ENCODE measurements at places on chromosomes 1 and 21. TPM values are rescaled to one million over a fixed set of nuclear protein-coding genes. Genes with fewer than 3 reads are reported as not detected.

GRCh38 chr1:6148497-6149241, 31.5 kb downstream of the CHD5 start:
- H3K27ac ChIP-seq, result no peak overlapping the region
- no peak for DNase-seq
- H3K4me3 ChIP-seq, result peak overlapping the region; percentile 23
- no peaks in the 10 kb centered on the region for H3K36me3 ChIP-seq
- peaks cover 43% of the 10 kb centered on the region for H3K27me3 ChIP-seq

GRCh38 chr1:77064246-77064645, 155.0 kb downstream of the PIGK start:
- H3K4me3 ChIP-seq, result no peak overlapping the region
- no peaks in the 10 kb centered on the region for H3K27me3 ChIP-seq
- no peaks in the 10 kb centered on the region for H3K36me3 ChIP-seq
- H3K27ac ChIP-seq, result no peak overlapping the region

Gene SEC16B
- total RNA-seq, result 1.8 TPM

DNA sequence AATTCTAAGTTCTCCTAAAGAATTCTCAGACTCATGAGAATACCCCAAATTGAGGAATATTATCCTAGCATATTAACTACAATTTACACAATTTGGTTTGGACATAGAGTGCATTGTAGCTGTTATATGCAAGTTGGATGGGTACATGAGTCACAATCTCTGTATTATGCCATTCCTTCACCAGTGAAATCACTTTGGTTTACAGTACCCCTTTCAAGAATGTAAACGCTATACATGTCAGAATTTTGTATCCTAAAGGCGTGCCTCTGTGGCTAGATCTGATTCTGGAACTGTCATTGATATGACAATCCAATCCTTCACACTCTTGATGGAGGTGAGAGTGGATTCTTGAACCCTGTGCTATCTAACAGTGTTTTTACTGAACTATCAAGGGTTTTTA, 6.7 kb upstream of the IL10RB start:
- peaks cover 20% of the 10 kb centered on the region for H3K36me3 ChIP-seq
- H3K4me1 ChIP-seq, result no peaks in the 10 kb centered on the region
- H3K4me3 ChIP-seq, result no peak overlapping the region
- no peak for DNase-seq

Gene HTR6
- not detected for total RNA-seq

GRCh38 chr1:220487297-220487820, 40.6 kb upstream of the MARK1 start:
- H3K4me3 ChIP-seq, result no peak overlapping the region
- no peak overlapping the region for H3K27ac ChIP-seq
- DNase-seq, result no peak

DNA sequence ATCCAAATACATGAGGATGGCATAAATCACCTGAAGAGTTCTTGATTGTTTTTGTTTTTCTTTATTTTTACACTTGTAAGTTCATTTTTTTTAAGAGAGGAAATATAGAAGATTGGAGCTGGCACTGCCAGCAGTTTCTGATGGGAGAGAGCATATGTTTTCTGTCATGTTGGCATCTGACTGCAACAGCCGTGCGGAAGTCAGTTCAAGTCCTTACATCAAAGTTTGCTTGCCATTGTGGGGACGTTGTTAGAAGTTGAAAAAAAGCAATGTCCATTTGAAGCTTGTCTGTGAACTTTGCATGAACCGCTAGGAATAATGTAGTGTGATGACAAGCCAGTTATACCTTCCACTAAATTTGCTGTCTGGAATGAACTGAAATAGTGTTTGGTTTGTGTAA, 126.5 kb upstream of the USH2A start:
- H3K4me3 ChIP-seq, result no peak overlapping the region
- no peak for DNase-seq
- H3K4me1 ChIP-seq, result no peaks in the 10 kb centered on the region
- no peak overlapping the region for H3K27ac ChIP-seq
- H3K36me3 ChIP-seq, result no peaks in the 10 kb centered on the region
- H3K27me3 ChIP-seq, result no peaks in the 10 kb centered on the region

GRCh38 chr1:7470904-7471638, 300.0 kb upstream of the VAMP3 start:
- H3K36me3 ChIP-seq, result no peaks in the 10 kb centered on the region
- H3K4me1 ChIP-seq, result peaks cover 27% of the 10 kb centered on the region

Gene SLC25A34
- 1.8 TPM for total RNA-seq

Gene SPATC1L
- 18.3 TPM for total RNA-seq

GRCh38 chr21:46664316-46664995, 29.0 kb downstream of the PRMT2 start:
- no peaks in the 10 kb centered on the region for H3K36me3 ChIP-seq
- no peak overlapping the region for H3K27ac ChIP-seq
- H3K4me1 ChIP-seq, result peaks cover 21% of the 10 kb centered on the region

DNA sequence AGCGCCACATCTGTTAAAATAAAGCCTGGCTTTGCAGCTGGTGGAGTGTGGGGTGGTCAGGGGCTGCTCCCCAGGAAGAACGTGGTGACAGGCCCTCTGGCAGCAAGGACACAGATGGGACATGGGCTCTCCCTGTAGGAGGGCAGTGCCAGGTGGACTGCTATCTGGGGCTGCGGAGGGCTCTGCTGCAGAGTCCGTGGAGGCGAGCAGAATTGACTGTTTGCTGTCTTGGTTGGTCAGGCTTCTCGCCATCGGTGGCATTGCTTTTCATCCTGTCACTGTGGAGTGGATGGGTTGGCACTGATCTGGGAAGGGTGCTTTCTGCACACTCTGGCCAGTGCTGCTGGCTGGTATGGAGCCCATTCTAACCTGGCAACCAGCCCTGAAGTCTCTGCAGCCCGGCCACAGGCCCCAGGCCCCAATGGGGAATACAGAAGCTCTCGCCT, 103.0 kb downstream of the LAMC2 start:
- DNase-seq, result no peak
- no peaks in the 10 kb centered on the region for H3K27me3 ChIP-seq
- H3K4me3 ChIP-seq, result no peak overlapping the region
- H3K4me1 ChIP-seq, result peaks cover 53% of the 10 kb centered on the region

Gene C8B
- not detected for total RNA-seq

DNA sequence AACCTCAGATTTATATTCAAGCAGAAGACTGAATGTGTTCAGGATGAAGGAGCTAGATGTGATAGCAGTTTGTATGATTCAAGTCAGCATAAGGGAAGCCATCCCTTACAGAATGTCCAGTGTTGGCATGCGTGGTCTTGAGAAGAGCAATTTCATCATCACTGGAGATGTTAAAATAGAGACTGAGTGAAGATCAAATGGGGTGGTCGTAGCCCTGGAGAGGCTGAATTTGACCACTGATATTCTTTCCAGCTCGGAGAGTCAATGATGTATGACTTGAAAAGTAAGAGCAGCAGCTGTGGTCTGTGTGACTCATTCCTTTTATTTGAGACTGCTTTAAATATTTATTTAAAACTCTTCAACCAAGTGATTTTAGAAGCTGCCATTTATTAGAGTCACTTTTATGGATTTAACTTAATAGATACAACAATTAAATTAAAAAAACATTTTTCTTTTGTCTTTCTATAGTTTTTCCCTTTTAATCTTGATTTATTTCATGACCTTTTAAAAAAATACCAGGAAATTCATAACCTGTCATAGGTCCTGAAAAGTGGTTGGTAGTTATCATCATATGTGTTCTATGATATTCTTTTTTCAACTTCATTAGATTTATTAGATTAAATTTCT, 15.5 kb downstream of the FMN2 start:
- peak overlapping the region; percentile 41 for H3K27ac ChIP-seq
- H3K4me1 ChIP-seq, result peaks cover 17% of the 10 kb centered on the region
- no peak for DNase-seq
- H3K4me3 ChIP-seq, result no peak overlapping the region
- H3K36me3 ChIP-seq, result no peaks in the 10 kb centered on the region
- no peaks in the 10 kb centered on the region for H3K27me3 ChIP-seq

- H3K27me3 ChIP-seq, result peaks cover 16% of the 10 kb centered on the region
- peak overlapping the region; percentile 53 for H3K4me3 ChIP-seq
- no peak overlapping the region for H3K27ac ChIP-seq
- peaks cover 26% of the 10 kb centered on the region for H3K4me1 ChIP-seq
- no peaks in the 10 kb centered on the region for H3K36me3 ChIP-seq
These were observed 3.5 kb upstream of the SLC44A5 start for GRCh38 chr1:75614399-75614756.

Gene MTARC2
- total RNA-seq, result 15.3 TPM

Gene MROH9
- not detected for total RNA-seq

- no peak overlapping the region for H3K27ac ChIP-seq
- H3K36me3 ChIP-seq, result no peaks in the 10 kb centered on the region
- DNase-seq, result no peak
- H3K27me3 ChIP-seq, result no peaks in the 10 kb centered on the region
- H3K4me3 ChIP-seq, result no peak overlapping the region
These were observed 266.2 kb downstream of the RGS7 start for GRCh38 chr1:241090798-241091197.

Gene TMEM234
- total RNA-seq, result 7.1 TPM

DNA sequence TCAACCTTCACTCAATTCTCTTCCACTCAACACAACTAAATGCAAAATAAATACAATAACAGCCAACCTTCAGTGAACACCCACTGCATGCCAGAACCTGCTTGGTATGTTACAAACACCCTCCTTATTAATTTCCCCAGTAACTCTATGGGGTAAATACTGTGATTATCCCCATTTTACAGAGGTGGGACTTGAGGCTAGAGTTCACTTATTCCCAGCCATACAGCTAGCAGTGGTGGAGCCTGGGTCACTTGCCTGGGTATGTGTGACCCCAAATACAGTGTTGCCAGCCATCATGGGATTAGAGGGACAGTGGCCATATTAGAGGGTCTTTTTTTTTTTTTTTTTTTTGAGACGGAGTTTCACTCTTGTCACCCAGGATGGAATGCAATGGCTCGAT, 1.6 kb downstream of the CPLANE2 start:
- DNase-seq, result no peak
- no peak overlapping the region for H3K27ac ChIP-seq
- H3K4me1 ChIP-seq, result peaks cover 18% of the 10 kb centered on the region
- H3K36me3 ChIP-seq, result no peaks in the 10 kb centered on the region

- no peak overlapping the region for H3K4me3 ChIP-seq
- DNase-seq, result no peak
- no peaks in the 10 kb centered on the region for H3K4me1 ChIP-seq
- no peaks in the 10 kb centered on the region for H3K36me3 ChIP-seq
- no peak overlapping the region for H3K27ac ChIP-seq
These were observed 84.9 kb downstream of the FOXJ3 start for GRCh38 chr1:42250164-42250563.

DNA sequence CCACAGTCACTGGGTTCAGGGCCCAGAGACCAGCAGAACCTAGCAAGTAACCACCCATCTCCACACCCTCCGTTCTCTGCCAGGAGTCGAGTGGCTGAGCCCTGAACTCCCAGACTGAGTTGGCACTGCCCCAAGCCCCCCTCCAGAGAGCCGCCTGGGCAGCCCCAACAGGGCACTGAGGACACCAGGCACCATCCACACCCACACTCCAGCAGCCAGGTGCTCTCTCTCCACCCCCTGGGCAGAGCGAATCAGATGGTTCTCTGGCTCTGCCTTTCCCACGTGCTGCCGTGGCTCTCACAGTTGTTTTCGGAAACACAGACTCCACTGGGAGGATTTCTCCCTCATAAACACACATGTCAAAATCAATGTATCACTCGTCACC, 13.6 kb downstream of the WDR4 start:
- H3K27me3 ChIP-seq, result no peaks in the 10 kb centered on the region
- no peak overlapping the region for H3K4me3 ChIP-seq
- H3K27ac ChIP-seq, result no peak overlapping the region
- no peaks in the 10 kb centered on the region for H3K4me1 ChIP-seq

GRCh38 chr1:152048416-152049009, 11.7 kb upstream of the S100A11 start:
- no peaks in the 10 kb centered on the region for H3K4me1 ChIP-seq
- H3K27ac ChIP-seq, result peak overlapping the region; percentile 91
- peak overlapping the region; percentile 20 for H3K4me3 ChIP-seq
- H3K36me3 ChIP-seq, result no peaks in the 10 kb centered on the region
- no peaks in the 10 kb centered on the region for H3K27me3 ChIP-seq

Gene NBPF6
- not detected for total RNA-seq

Gene RGL1
- 23.8 TPM for total RNA-seq

GRCh38 chr21:42421018-42421793, 17.5 kb downstream of the UBASH3A start:
- no peak overlapping the region for H3K27ac ChIP-seq
- H3K36me3 ChIP-seq, result no peaks in the 10 kb centered on the region
- DNase-seq, result no peak
- no peaks in the 10 kb centered on the region for H3K27me3 ChIP-seq

Gene DMBX1
- not detected for total RNA-seq

DNA sequence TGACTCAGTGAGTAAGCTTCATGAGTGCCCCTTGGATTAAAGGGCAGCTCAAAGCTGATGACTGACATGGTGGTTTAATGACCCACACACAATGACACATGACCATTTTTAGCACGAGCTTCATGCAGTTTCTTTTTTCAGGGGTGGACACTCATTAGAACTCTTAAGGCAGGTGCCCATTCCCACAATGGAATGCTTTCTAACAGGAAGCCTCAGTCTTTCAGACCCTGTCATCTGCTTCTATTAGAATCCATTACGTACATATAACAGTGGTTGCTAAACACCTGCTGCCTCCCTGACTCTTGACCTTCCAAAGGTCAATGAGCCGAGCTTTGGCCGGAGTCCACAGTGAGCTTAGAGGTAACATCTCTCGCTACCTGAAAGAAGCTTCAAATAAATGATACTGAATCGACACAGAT, 27.4 kb downstream of the AKNAD1 start:
- no peaks in the 10 kb centered on the region for H3K36me3 ChIP-seq
- H3K27me3 ChIP-seq, result no peaks in the 10 kb centered on the region
- no peaks in the 10 kb centered on the region for H3K4me1 ChIP-seq
- H3K4me3 ChIP-seq, result no peak overlapping the region

Gene RHEX
- total RNA-seq, result not detected

GRCh38 chr1:20724364-20725188, 6.8 kb upstream of the KIF17 start:
- no peaks in the 10 kb centered on the region for H3K4me1 ChIP-seq
- no peaks in the 10 kb centered on the region for H3K27me3 ChIP-seq
- no peak overlapping the region for H3K4me3 ChIP-seq
- H3K36me3 ChIP-seq, result no peaks in the 10 kb centered on the region

Gene USH2A
- total RNA-seq, result not detected

DNA sequence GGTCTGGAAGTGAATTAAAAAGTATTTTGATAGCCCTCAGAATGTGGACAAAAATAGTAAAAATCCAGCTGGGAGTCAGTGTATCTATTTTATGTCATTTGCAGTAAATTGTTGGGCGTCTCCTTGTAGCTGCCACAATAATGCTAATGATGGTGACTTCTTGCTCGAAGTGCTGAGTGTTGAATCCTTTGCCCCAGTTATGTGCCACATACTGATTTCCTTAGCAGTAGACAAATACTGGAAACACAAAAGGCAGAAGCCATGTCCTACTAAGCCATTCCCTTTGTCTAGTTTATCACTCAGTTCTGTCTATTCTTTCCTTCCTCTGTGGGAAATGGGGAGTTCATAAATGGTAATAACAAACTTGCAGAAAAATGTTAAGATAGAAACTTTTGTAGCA, 70.7 kb upstream of the CXADR start:
- no peak for DNase-seq
- no peak overlapping the region for H3K4me3 ChIP-seq
- no peaks in the 10 kb centered on the region for H3K27me3 ChIP-seq
- H3K27ac ChIP-seq, result no peak overlapping the region
- no peaks in the 10 kb centered on the region for H3K36me3 ChIP-seq
- no peaks in the 10 kb centered on the region for H3K4me1 ChIP-seq

- peaks cover 18% of the 10 kb centered on the region for H3K4me1 ChIP-seq
- no peaks in the 10 kb centered on the region for H3K27me3 ChIP-seq
- DNase-seq, result no peak
- no peak overlapping the region for H3K27ac ChIP-seq
- no peak overlapping the region for H3K4me3 ChIP-seq
These were observed 153.4 kb downstream of the GALNT2 start for GRCh38 chr1:230220478-230220877.

GRCh38 chr21:31873696-31874599, 1.1 kb downstream of the HUNK start:
- peaks cover 21% of the 10 kb centered on the region for H3K27me3 ChIP-seq
- DNase-seq, result peak; percentile 72
- H3K4me3 ChIP-seq, result peak overlapping the region; percentile 71
- peaks cover 28% of the 10 kb centered on the region for H3K4me1 ChIP-seq
- no peaks in the 10 kb centered on the region for H3K36me3 ChIP-seq

Gene BACE2
- total RNA-seq, result 52.1 TPM
